ENCODE measurements at places on chromosomes 11 and 22.

- no peak for DNase-seq
Measured at GRCh38 chr11:20448834-20449233, 61.3 kb downstream of the PRMT3 start.

- DNase-seq: peak; percentile 56
Measured at GRCh38 chr11:35305670-35306382, 113.5 kb downstream of the SLC1A2 start.

DNA sequence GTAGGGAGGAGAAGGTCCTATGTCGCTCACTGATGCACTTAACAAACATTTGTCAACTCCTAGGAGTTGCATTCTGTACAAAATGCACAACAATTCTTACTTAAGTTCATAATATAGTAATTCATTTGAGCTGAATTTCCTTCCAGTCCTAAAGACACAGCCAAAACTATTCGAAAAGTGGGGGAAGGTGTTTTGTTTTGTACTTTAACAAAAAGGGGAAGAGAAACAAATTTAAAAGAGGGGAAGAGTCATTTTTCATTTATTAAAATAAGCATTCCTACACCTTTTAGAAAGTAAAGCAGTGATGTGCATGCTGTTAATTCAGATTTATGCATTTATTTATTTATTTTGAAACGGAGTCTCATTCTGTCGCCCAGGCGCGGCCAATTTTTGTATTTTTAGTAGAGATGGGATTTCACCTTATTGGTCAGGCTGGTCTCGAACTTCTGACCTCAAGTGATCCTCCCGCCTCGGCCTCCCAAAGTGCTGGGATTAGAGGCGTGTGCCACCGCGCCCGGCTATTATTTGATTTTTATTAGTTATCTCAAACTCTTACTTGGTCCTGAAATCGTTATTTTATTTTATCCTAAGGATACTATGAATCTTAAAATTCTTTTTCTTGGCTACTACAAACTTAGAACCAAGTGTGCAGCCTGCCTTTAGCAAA lies 1.1 kb upstream of the FANCF start:
- no peak for DNase-seq

DNA sequence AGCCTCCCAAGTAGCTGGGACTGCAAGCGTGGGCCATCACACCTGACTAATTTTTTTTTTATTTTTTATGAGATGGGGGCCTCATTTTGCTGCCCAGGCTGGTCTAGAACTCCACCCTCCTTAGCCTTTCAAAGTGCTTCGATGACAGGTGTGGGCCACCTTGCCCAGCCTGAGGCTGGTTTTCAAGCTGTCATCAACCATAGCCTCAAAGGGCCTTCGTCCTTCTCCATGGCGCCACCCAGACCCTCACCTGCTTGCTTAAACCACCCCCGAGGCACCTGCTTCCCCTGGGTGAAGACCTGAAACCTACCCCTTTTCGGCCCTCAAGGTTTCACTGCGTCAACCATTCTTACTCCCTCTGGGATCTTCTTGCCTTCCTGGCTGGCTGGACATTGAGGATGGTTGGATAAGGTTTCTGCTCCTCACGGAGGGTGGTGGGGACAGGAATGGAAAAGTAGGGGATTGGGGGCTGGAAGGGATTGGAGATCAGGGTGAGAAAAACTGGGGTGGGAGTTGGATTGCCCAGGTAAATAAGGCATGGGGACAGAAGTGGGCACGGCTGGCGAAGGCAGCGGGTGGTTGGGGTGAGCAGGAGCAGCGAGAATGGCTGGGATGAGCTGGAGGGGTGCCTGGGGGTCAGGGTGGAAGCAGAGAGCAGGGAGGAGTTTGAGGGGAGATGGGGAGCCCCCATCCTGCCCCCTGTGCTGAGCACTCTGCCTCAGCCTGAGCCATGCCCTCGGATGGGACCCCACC lies 2.8 kb upstream of the ACR start:
- no peak for DNase-seq

- no peak for DNase-seq
Measured at GRCh38 chr11:65047581-65048422, 6.8 kb downstream of the SAC3D1 start.

DNA sequence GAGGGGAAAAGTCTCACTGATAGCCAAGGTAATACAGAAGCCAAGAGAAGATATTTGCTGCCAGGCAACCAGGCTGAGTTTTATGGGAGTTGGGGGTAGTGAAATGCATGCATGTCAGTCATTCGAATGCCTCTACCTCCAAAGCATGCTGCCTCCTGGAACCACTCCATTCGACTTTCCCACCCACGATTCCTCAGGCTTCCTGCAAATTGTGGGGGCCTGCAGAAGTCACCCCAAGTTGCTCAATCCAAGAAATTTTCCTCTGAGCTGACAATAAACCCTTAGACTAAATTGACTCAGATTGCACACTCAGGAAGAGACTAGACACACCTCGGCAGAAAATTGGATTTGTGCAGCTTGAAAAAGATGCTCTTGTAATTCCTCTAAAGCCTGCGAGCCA lies 73.6 kb upstream of the GRK3 start:
- DNase-seq: no peak

DNA sequence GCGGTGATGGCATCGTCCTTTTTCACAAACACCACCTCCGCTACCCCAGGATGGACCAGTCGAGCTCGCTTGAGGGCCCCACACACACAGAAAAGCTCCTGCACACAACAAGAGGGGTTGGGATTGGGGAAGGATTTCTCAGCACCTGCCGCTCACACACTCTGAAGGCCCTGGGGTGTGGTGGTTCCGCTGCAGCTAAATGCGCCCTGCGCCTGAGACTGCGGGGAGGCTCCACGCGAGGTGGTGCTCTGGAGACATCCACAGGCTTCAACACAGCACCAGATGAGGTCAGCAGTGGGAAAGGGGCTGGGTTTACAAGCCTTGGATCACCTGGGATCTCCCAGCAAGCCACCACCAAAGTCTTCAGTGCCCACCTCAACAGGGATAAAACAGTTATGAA lies 22.7 kb downstream of the POLDIP3 start:
- DNase-seq: no peak

DNA sequence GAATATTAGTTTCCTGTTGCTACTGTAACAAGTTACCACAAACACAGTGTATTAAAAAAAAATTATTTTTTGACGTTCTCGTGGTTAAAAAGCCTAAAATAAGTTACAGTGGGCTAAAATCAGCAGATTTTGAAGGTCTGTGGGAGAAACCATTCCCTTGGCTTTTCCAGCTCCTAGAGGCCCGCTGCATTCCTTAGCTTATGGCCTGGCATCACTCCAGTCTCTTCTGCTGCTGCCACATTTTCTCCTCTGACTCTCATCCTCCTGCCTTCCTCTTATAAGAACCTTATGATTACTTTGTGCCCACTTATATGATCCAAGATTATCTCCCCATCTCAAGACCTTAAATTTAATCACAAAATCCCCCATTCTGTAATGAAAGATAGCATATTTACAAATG lies 392.7 kb downstream of the GUCY1A2 start:
- DNase-seq: peak; percentile 12

- DNase-seq: no peak
Measured at GRCh38 chr11:120548682-120549209, 37.2 kb downstream of the GRIK4 start.

- no peak for DNase-seq
Measured at GRCh38 chr11:74682731-74683278, 48.4 kb downstream of the CHRDL2 start.

GRCh38 chr22:46233231-46233630 lies 16.9 kb downstream of the CDPF1 start:
- peak; percentile 29 for DNase-seq

DNA sequence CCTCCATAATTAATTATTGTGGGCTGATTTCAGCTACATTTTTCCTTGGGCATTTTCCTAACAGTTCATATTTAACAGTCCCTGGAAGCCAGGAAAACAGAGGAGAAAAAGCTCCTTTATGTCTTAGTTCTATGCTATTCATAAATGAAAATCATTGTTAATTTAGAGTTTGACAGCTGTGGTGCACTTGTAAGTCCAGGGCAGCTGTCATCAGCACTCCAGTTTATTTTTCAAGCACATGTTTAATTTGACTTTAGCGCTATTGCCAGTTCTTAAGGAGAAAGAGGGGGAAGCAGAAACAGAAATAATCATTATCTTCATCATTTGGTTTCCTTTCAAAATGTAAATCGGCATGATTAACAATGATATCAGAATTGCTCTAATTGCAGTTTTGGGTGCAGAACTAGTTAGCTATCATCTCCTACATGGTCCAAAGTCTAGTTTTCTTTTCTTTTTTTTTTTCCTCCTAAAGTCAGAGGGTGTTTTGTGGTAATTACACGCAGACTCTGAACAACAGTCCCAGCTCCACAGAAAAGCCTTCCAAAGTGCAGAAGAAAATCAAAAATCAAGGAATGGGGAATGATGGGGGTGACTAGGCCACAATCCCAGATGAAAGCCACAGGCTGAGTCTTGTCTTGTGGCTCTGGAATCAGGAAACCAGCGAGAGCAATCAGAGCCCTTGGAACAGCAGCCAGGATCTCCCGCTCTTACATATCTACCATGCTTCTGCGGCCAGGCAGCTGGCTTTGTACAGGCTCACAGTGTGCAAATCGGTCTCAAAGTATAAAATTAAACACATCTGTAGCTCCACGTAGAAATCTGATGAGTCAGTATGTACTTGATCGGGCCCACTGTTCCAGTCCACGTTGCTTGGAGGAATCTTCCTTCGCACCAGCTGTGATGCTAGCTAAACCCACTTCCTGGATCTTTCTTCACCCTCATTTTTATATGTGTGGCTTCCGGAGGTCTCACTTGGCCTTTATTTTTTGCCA lies 91.9 kb downstream of the SPON1 start:
- no peak for DNase-seq

- peak; percentile 86 for DNase-seq
Measured at GRCh38 chr11:131674051-131674755, 303.8 kb downstream of the NTM start.

DNA sequence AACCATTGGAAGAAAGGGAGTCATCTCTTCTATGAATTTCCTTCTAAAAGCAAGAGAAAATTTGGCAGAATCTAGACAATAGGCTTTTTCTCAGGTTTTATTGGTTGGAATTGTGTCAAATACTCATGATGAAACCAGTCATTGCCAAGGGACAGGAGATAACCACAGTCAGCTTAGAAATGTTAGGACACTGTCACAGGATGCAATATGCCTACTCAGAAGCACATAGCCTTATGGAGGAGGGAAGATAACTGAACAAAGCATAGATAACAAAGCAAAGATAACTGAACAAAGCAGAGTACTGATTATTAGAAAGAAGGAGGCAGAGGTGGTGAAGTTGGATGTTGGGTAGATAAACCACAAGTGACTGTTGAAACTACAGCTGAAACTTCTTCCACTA lies 303.5 kb upstream of the PDGFD start:
- no peak for DNase-seq

- no peak for DNase-seq
Measured at GRCh38 chr22:29636751-29637150, 33.3 kb downstream of the NF2 start.

GRCh38 chr22:44182588-44183286 lies 2.0 kb downstream of the PARVG start:
- DNase-seq: no peak

Measured in IMR-90 (cell line).